Right ventricle myocardium inferior (tissue), 1 donor: ENCODE measurements at places on chromosomes 6 and 20. TPM values are rescaled to one million over a fixed set of nuclear protein-coding genes. Genes with fewer than 3 reads are reported as not detected.

The PSORS1C1 gene
- 1.9 TPM for total RNA-seq

The WFDC5 gene
- total RNA-seq = not detected

The BMP2 gene
- 2.3 TPM for total RNA-seq

The C20orf96 gene
- 5.4 TPM for total RNA-seq

The TMEM170B gene
- 4.8 TPM for total RNA-seq

The PEX3 gene
- total RNA-seq = 19.9 TPM

The TNF gene
- total RNA-seq = 0.51 TPM

The PROCR gene
- total RNA-seq = 10.5 TPM

The DNMT3B gene
- total RNA-seq = 0.32 TPM

The HSPA1L gene
- total RNA-seq = 1.6 TPM

The IMPG1 gene
- total RNA-seq = not detected

The XKR7 gene
- total RNA-seq = not detected

The TINAG gene
- total RNA-seq = not detected
